NCI-H82 (cell line): ENCODE measurements at places on chromosomes 5 and 9.

GRCh38 chr5:181282874-181283273 lies 21.9 kb upstream of the TRIM52 start:
- DNase-seq = no peak

GRCh38 chr9:69571032-69571431 lies 101.1 kb downstream of the APBA1 start:
- no peak for DNase-seq

DNA sequence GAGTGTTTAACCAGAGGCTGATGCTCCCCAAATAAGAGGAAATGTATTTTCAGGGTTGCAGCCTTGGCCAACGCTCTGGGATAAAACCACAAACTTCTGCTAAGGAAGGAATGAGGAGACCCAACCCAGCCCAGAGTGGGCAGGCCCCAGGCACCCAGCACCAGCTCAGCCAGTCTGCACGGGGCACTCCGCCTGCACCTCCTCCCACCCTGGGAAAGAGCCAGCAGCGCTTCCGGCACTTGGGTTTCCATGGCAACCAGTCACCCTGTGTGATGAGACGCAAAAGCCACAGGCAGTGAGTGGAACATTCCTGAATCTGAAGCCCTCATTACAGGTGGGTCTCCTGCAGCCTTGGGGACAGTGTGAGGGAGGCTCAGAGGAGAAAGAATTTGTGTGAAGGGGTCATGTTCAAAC lies 85.2 kb upstream of the ZBTB43 start:
- peak; percentile 22 for DNase-seq

DNA sequence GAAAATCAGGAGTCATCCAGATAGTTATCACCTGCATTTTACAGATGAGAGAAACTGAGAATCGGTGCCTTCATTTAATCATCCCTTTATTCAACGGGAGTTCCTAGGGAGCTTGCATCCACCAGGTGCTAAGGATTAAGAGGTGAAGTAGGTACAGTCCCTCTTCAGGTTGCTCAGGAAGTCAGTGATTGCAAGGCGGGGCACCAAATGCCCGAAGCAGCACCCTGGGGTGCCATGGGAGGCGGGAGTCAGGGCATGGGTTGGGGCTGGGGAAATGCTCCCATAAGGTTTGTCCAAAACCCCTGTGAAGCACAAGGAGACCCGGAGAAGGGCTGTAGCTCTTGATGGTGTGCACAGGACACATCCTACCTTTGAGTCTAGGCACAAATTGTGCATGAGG lies 98.8 kb upstream of the KLF4 start:
- DNase-seq = no peak

- no peak for DNase-seq
These were observed 32.9 kb downstream of the NDST1 start for GRCh38 chr5:150540615-150541396.

- DNase-seq = no peak
These were observed 80.2 kb downstream of the SREK1 start for GRCh38 chr5:66224274-66224673.

DNA sequence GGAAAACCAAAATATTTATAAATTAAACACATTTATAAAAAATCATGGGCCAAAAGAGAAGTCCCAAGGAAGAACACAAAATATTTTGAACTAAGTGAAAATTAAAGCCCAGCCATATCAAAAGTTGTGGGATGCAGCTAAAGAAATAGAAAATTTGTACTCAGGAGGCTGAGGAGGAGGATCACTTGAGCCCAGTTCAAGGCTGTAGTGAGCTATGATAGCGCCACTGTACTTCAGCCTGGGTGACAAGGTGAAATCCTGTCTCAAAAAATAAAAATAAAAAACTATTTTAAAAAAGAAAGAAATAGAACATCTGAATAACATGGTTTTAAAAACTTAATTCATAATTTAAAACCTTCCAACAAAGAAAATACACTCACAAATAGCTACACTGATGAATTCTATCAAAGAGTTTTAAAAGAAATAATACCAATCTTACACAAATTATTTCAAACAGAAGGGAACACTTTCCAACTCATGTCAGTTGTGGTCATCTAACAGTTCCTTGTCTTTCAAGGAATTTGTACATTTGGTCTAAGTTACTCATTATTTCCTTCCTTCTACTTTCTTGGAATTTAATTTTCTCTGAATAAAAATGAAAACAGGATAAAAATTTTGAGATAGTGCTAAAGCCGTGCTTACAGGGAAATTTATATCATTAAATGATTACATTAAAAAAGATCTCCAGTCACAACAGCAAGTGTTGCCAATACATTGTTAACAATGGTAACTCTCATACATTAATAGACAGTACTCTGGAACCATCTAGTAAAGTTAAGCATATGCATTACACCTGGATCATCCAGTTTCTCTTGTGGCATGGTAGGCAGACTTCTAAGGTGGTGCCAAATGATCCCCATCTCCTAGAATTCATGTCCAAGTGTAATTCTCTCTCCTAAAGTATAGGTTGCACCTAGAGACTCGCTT lies 17.8 kb downstream of the PTBP3 start:
- DNase-seq = no peak

GRCh38 chr5:116437922-116438578 lies 136.6 kb downstream of the SEMA6A start:
- DNase-seq = no peak

DNA sequence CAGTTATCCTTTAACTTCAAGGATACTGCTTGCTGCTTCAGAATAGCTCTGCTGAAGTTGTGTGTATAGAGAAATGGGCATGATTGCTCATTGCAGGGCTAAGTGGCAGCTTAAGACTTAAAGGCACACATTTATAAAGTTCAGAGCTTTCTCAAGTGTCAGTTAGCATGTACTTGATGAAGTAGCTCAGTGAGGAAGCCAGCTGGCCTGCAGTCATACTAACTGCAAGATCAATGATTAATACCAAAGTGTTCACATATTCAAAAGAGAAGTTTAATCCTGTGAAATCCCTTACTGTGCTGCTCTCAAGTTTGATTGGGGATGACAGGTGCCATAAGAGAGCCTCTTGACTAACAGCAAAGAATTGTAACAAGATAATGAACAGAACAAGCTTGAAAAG lies 483.4 kb upstream of the NUDT12 start:
- DNase-seq = peak; percentile 84

DNA sequence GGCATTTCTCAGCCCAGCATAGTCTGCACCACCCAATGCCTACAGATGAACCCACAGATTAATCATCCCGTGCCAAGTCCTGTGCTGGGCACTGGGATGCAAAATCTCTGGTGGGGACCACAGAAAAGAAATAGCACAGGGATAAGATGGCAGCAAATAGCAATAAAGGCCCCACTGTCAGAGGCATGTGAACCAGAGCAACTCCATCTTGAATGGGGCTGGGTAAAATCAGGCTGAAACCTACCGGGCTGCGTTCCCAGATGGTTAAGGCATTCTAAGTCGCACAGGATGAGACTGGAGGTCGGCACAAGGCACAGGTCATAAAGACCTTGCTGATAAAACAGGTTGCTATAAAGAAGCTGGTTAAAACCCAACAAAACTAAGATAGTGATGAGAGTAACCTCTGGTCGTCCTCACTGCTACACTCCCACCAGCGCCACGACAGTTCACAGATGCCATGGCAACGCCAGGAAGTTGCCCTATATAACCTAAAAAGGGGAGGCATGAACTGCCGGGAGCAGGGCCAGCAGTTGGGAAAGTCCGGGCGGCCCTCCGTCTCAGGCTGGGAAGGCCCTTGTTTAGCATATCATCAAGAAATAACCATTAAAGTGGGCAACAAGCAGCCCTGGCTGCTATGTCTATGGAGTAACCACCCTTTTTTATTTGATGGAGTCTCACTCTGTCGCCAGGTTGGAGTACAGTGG lies 65.2 kb downstream of the C9orf50 start:
- no peak for DNase-seq

DNA sequence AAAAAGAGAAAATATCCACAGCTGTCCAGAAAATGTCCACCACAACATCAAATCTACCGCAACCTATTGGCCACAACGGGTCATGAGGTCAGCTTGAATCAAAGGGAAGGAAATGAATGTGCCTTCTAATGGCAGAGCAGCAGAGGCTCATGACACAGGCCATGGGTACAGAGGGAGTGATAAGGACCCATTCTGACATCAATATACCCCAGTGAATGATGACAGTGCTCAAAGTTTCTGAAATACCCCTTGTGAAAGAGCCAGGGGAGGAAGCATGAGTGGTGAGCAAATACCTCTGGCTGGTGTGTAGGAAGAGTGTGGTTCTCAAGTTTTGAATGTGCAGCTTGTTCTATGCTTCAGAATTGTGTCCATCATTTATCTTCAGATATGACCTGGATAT lies 348.2 kb downstream of the IRX1 start:
- no peak for DNase-seq

DNA sequence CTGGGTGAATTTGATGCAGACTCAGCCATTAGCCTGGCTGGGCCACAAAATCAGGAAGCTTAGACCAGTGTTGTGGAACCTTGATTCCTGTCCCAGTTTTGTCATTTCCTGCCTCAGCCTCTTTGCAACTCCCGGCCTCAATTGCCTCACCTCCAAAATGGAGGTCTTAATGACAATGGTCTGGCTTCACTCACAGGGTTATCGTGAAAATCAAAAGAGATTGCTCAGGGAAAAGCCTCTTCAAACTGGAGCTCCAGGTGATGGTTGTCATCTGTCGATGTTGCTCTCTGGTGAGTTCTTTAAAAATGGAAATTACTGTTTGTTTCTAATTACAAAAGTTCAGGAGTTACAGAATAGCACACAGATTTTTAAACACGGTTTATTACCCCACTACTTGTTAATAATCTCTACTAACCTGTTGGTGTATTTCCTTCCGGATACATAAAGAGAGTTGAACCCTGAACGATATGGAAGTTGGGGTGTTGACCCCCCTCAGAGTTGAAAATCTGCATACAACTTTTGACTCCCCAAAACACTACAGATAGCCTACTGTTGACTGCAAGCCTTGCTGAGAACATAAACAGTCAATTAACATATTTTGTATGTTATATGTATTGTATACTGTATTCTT lies 109.9 kb upstream of the CPEB4 start:
- DNase-seq = no peak

- DNase-seq = no peak
These were observed 149.2 kb upstream of the GAS1 start for GRCh38 chr9:87096506-87096905.

DNA sequence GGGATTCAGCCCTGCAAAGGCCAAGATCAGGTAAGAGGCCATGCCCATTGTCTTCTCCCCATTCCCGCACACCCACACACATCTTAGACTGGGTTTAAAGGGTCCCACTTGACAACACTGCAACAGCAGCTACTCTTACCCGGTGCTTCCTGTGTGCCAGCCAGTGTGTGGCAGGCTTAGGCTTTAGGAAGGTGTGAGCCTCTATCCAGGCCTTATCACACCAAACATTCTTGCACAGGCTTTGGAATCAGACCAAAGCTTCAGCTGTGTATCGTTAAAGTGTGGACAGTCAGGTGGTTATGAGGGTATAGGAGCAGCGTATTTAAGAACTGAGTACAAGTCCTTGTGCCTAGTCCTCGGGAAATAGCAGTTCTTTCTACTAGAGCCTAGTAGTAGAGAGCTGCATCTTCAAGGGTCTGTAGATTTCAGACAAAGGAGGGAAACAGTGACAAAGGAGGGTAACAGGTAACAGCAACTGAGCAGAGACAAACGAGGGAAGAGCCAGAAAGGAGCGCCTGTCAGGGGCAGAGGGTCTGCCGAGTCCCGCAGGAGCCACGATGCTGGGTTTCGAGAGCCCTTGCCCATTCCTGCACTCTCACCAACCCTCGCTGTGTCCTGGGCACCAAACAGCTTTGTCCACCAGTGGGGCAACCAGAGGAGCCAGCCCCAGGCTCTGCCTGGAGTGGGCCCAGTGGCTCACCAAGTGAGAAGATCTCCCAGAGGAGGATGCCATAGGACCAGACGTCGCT lies 30.9 kb downstream of the CSF1R start:
- no peak for DNase-seq
